ENCODE measurements at places on chromosomes 5 and 9.

DNA sequence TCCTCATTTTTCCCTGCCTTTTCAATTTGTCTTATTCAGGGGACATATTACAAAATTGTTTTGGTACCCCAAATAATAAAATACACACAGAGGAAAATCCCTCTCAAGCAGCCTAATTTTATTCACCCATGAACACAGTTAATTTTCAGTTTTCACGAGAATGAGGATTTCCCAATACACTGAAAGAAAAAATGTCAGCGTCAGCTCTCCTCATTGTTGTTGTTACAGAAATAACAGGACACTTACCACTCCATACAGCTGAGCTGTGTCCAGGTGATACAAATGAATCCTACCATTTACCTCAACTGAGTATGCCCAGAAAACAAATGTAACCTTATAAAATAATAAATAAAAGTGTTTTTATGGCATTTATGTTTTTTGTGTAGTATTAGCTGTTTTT, 144.6 kb upstream of the PCA3 start:
- DNase-seq = no peak

DNA sequence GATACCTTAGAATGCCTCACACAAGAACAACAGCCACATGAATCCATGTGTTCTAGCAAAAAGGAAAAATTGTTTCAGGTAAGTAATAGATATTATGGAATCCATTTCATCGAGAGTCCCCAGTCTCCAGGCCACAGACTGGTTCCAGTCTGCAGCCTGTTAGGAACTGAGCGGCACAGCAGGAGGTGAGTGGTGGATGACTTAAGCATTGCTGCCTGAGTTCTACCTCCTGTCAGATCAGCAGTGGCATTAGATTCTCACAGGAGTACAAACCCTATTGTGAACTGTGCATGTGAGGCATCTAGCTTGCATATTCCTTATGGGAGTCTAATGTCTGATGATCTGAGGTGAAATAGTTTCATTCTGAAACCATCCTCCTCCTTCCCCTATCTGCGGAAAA, 207.0 kb downstream of the CSNK1G3 start:
- DNase-seq = no peak

GRCh38 chr9:37977851-37978480, 74.0 kb upstream of the SLC25A51 start:
- DNase-seq = no peak

DNA sequence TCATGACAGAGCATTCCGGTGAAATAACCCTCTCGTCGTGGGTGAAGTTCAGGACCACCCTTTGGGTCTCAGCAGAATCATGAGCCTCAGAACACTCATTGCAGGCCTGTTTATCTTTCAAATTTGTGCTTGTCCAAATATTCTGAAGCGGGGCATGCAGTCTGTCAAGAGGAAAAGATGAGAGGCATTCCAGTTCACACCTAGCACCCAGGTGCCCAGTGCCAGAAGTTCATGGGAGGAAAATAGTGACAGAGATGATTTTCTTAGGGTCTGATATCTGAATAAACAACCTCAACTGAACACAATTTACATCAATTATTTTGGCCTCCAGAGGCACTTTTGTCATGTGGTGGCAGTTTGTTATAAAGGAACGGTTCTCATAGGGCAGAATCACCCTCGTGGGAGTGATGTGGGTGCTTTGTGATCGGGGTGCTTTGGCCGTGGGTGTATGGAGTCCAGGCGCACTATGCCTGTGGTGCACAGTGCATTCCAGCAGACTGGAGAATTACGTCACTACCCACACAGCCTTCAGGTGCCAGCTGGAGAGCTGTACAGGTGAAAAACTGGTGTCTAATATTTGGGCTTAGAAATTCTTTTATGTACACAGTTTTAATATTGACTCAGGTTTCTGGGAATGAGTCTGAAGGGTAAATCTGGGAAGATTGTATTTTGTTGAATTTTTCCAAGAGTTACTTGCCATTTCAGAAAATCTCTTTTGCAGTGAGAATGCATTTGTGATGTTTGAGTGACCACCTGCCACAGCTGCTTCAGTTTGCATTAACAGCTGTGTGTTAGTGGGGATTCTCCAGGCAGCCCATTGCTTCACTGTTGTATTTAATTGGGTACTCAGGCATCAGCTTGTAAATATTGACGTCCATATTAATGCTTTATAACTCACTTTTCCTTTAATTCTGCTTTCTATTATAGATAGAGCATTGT, 289.3 kb downstream of the FANCC start:
- peak; percentile 53 for DNase-seq

GRCh38 chr9:108603141-108603540, 252.6 kb downstream of the ACTL7B start:
- peak; percentile 19 for DNase-seq

DNA sequence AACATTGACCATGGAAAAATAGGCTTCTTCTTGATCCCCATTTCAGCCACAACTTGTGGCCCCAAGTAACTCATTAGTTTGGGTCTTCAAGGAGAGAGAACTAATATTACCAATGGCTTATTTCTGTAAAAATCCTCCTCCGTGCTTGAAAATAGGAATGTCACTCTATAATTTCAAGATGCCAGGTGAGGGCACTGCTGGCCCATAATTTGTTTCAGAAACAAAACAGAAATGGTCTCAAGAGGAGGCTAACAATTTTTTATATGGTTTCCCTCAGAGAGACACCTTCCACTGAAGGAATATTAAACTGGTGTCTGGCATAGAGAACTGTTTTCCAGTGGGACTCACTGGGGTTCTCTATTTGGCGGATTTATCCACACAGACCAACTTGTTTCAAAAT, 437.0 kb upstream of the TRPC7 start:
- DNase-seq = peak; percentile 4
